ENCODE measurements at places on chromosomes 7 and 10. TPM values are rescaled to one million over a fixed set of nuclear protein-coding genes. Genes with fewer than 3 reads are reported as not detected.

- no peaks in the 10 kb centered on the region for H3K36me3 ChIP-seq
- no peak overlapping the region for H3K4me3 ChIP-seq
- no peak for DNase-seq
- no peaks in the 10 kb centered on the region for H3K27me3 ChIP-seq
These were observed 11.3 kb downstream of the STAG3 start for GRCh38 chr7:100189061-100189460.

Gene CALHM3
- total RNA-seq, result not detected

DNA sequence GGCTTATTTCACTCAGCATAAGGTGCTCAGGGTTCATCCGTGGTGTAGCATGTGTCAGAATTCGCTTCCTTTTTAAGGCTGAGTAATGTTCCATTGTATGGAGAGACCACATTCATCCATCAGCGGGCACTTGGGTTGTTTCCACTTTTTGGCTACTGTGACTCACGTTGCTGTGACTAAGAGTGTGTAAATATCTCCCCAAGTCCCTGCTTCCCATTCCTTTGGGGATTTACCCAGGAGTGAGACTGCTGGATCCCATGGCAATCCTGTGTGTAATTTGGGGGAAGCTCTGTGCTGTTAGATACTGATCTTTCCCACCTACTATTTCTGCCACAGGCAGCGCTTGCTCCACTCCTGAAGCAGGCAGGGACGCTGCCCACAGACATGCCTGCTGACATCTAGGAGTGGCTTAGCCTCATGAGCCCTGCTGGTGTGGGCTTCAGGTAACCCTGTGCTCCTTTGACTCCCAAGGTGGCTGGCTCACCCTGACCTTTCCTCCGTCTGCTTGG is 346.0 kb downstream of the FRMD4A start:
- peak overlapping the region; percentile 30 for H3K27ac ChIP-seq
- H3K4me3 ChIP-seq, result no peak overlapping the region
- peaks cover 14% of the 10 kb centered on the region for H3K4me1 ChIP-seq
- H3K27me3 ChIP-seq, result no peaks in the 10 kb centered on the region
- DNase-seq, result peak; percentile 79

DNA sequence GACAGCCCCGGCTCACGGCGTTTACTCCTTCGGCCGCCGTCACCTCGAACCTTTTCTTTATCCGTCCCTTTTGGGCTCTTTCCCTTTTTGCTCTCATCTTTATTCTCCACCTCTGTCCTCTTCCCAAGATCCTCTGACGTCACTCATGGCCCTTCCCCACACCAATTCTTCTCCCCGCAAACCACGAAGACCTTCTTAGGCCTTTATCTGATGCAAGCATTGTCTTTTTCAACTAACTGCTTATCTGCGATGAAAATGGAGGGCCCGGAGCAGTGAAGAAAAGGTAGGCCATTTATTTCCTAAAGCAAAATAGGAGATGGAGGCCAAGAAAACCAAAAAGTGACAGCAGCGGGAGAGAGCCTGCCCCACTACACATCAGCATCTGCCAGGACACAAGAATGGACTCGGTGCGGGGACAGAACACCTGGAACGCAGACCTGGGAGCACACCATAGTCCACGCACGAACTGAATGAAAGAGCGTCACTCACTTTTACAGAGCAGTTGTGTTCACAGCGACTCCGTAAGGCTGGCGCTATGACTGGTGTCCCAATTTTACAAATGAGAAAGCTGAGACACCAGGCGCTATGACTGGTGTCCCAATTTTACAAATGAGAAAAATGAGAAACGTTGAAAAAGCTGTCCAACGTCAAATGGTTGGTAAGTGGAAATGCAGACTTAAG is 45.3 kb downstream of the ZNF777 start:
- H3K27ac ChIP-seq, result no peak overlapping the region
- H3K4me3 ChIP-seq, result no peak overlapping the region

GRCh38 chr10:125161707-125162119 is 1.4 kb upstream of the CTBP2 start:
- H3K4me1 ChIP-seq, result peaks cover 6% of the 10 kb centered on the region
- H3K27ac ChIP-seq, result peak overlapping the region; percentile 75
- H3K4me3 ChIP-seq, result peak overlapping the region; percentile 80
- no peaks in the 10 kb centered on the region for H3K36me3 ChIP-seq
- H3K27me3 ChIP-seq, result no peaks in the 10 kb centered on the region

Gene GIMAP8
- total RNA-seq, result under 0.01 TPM

Data from fibroblast of lung (primary cell).